ENCODE measurements at places on chromosomes 1 and 21.

- no peak overlapping the region for H3K4me3 ChIP-seq
- H3K27ac ChIP-seq, result no peak overlapping the region
- H3K4me1 ChIP-seq, result no peaks in the 10 kb centered on the region
- H3K27me3 ChIP-seq, result no peaks in the 10 kb centered on the region
Measured at GRCh38 chr1:38076038-38076437, 29.4 kb upstream of the POU3F1 start.

- no peak overlapping the region for H3K27ac ChIP-seq
- H3K27me3 ChIP-seq, result peaks cover 6% of the 10 kb centered on the region
- peaks cover 8% of the 10 kb centered on the region for H3K4me1 ChIP-seq
Measured at GRCh38 chr1:33378976-33379375, 51.9 kb downstream of the PHC2 start.

DNA sequence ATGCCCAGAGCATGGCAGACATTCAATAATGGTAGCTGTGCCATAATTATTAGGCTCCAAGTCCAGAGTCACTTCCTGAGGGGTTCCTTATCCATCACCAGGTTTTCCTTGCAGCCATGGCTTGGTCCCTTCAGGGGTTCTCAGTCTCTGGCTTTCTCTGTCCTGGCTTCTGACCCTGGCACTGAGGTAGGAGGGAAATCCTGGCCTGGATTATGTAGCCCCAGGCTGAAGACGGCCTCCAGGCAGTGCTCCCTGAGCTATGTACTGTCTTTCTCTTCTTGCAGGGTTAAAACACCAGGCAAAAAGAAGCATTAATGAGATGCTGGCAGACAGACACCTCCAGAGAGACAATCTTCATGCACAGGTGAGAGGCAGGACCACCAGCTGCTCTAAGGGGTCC, 9.5 kb upstream of the PADI3 start:
- H3K27ac ChIP-seq, result no peak overlapping the region
- no peaks in the 10 kb centered on the region for H3K36me3 ChIP-seq
- H3K27me3 ChIP-seq, result no peaks in the 10 kb centered on the region
- DNase-seq, result peak; percentile 27

DNA sequence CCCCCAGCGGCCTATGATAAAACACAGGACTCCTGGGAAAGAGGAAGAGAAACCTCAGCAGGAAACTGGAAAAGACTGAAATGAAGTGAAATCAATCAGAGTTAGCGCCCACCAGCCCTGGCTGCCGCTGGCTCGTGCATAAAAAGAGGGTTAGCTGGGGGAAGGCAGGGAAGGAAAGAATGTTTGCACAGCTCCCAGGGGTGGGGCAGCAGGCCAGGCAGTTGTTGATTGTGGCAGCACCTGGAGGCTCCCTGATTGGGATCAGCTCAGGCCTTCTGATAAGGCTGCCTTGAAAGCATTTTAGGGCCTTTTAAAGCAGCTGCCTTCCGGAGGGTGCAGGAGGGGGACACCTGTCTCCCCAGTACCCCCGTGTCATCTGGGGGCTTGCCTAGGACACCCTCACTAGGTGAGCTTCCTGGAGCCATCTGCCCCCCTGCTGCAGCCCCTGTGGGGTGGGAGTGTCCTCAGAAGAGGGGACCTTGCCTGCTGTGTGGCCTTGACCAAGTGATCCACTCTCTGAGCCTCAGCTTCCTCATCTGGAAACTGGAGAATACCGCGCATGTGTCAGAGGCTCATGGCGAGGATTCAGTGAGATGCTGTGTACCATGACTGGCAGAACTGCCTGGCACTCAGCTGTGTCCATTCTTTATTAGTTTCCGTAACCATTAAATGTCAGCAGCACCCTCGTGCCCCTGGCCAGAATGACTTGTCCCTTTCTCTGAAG, 6.6 kb downstream of the EPHB2 start:
- H3K36me3 ChIP-seq, result no peaks in the 10 kb centered on the region
- no peak for DNase-seq
- H3K4me3 ChIP-seq, result no peak overlapping the region

- no peak overlapping the region for H3K27ac ChIP-seq
- peaks cover 5% of the 10 kb centered on the region for H3K27me3 ChIP-seq
- no peaks in the 10 kb centered on the region for H3K4me1 ChIP-seq
- no peak for DNase-seq
Measured at GRCh38 chr21:41510500-41510899, 2.5 kb upstream of the TMPRSS2 start.

GRCh38 chr1:115300087-115300876, 37.8 kb downstream of the NGF start:
- H3K27me3 ChIP-seq, result no peaks in the 10 kb centered on the region
- DNase-seq, result no peak
- no peaks in the 10 kb centered on the region for H3K4me1 ChIP-seq
- no peaks in the 10 kb centered on the region for H3K36me3 ChIP-seq

DNA sequence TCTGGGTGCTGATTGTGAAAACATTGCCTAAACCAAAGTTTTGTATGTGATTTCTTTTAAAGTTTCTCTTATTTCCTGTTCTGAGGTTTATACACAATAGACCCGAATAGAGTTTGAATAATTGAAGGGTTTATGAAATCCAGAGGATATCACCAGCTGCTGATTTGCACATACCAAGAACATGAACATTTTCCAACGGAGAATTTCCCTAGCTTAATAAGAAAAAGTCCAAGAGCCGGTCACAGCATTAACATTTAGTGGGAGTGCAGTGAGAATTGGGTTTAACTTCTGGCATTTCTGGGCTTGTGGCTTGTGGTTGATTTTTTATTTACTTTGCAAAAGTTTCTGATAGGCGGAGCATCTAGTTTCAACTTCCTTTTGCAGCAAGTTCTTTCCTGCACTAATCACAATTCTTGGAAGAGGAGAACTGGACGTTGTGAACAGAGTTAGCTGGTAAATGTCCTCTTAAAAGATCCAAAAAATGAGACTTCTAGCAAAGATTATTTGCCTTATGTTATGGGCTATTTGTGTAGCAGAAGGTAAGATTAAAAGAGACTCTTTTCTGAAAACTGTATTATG, at the start of gene CFH:
TSS of gene CFH (plus strand) at position 407 of the 579 bp plus-strand sequence. CDS start at position 482, 75 bp downstream.
- no peak within 1 kb of the TSS for H3K4me3 ChIP-seq
- no peak within 1 kb of the TSS for H3K27ac ChIP-seq
- no peaks in the 10 kb centered on the region for H3K27me3 ChIP-seq
- DNase-seq, result no peak
- no peaks in the 10 kb centered on the region for H3K4me1 ChIP-seq

DNA sequence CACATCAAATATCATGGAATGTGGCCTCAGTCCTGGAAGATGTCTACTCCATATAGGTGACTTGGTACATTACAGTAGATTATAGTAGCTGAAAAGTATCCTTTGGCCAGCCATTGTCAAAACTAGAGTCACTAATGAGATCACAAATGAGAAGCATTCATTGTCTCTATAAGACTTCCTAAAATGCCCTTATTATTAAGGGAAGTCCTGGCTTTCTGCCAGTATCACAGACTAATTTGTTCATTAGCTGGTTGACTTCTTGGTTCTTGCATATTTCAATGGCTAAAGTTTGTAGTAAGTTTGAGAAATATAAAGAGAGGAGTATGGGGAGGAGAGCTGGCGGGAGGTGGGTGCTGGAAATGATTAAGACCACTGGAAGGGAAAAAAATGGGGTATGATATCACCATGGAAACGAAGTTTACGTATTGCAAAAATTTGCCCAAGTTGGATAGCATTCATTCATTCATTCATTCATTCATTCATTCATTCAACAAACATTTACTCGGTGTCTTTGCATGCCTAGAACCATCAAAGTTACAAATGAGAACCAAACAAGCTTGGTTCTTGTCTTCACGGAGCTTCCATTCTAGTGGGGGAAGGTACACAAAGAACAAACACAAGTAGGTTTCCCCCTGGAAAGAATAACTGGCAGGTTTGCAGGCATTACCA, 11.7 kb upstream of the B3GALNT2 start:
- no peak for DNase-seq
- H3K27ac ChIP-seq, result no peak overlapping the region
- no peaks in the 10 kb centered on the region for H3K27me3 ChIP-seq
- no peak overlapping the region for H3K4me3 ChIP-seq

DNA sequence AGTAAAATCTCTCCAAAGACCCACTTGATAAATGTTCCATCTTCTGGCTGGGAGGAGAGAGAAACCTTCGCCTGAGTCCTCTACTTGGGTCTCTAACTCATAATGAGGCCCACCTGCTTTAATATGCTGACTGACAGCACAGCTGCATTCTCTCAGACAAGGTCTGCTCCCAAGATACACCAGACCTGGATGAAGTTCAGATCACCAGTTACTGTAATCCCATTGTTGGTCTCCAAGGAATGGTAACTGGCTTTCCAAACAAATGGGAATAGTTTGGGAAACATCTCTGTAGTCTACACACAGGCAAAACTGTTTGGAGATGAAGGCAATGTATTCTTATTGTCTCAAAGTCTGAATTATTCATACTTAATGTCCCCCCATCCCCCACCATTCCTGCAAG, 27.9 kb upstream of the COL24A1 start:
- no peaks in the 10 kb centered on the region for H3K36me3 ChIP-seq
- H3K4me3 ChIP-seq, result no peak overlapping the region
- no peaks in the 10 kb centered on the region for H3K27me3 ChIP-seq
- H3K4me1 ChIP-seq, result no peaks in the 10 kb centered on the region

- H3K36me3 ChIP-seq, result no peaks in the 10 kb centered on the region
- H3K4me3 ChIP-seq, result no peak overlapping the region
- no peak for DNase-seq
- H3K27me3 ChIP-seq, result no peaks in the 10 kb centered on the region
- no peak overlapping the region for H3K27ac ChIP-seq
Measured at GRCh38 chr1:185328255-185328654, 11.2 kb upstream of the IVNS1ABP start.

Measured in B cell (primary cell).